Stimulated activated CD4-positive, alpha-beta T cell treated with anti-CD3 and anti-CD28 coated beads, Interleukin-4, amount 100 ng/mL, for 4 hours (primary cell): ENCODE measurements at places on chromosomes 13 and 19.

- DNase-seq = no peak
Observed at GRCh38 chr19:2807379-2808128, 12.1 kb upstream of the ZNF554 start.

GRCh38 chr19:27742041-27742440, 1470.9 kb downstream of the UQCRFS1 start:
- no peak for DNase-seq

- peak; percentile 8 for DNase-seq
Observed at GRCh38 chr13:45398877-45399276, 19.3 kb downstream of the SLC25A30 start.

- no peak for DNase-seq
Observed at GRCh38 chr13:83940742-83941141, 58.5 kb upstream of the SLITRK1 start.

GRCh38 chr13:30827578-30827925, 78.5 kb upstream of the MEDAG start:
- no peak for DNase-seq

- DNase-seq = no peak
Observed at GRCh38 chr13:83386609-83387008, 495.7 kb downstream of the SLITRK1 start.

DNA sequence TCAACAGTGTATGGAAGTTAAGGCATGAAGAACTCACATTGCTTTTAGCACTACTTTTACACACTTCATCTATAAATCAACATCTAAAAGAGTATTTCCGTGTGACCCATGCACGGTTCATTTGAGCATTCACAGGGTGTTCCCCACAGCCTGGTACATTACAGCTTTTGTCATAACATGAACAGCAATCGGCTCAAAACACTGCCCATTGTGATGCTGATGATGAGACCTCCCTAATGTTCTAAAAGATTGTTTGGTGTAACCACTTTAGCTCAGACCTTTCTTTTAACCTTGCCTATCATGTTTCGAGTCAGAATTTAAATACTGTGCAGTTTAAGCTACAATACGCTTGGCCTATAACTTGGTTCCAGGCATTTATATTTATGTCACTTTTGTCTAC, 4.1 kb upstream of the KLF5 start:
- DNase-seq = no peak

- DNase-seq = no peak
Observed at GRCh38 chr19:18951721-18952281, 10.8 kb upstream of the HOMER3 start.

DNA sequence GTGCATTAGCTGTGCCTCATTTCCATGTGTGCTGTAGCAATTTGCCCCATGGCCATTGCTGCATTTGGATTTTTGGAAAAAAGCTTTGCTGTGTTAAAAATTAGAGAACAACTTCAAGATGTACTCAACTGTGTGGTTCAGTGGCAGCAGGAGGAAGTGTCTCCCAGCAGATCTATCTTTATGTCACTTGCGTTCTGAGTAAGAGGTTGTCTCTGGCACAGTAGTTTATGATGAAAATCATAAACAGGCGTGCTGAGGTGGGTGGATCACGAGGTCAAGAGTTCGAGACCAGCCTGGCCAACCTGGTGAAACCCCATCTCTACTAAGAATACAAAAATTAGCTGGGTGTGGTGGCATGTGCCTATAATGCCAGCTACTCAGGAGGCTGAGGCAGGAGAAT, 29.0 kb upstream of the RNF17 start:
- no peak for DNase-seq

DNA sequence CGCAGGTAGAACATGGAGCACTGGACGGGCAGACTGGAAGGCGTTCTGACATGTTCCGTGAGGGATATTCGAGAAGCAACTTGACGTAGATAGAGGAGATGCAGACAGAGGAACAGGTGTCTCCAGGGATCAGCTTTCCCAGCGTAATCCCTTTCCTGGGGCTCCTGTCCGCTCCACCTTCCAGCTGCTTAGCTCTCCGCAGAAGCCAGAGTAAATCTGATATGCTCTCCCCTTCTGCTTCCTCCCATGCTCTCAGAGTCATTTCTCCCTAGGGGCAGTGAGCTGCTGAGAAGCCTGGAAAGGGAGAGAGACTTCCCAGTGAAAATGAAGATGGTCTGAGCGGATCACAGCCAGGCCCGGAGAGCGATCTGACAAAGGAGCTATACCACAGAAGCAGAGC, 23.0 kb upstream of the OLFM4 start:
- DNase-seq = no peak

DNA sequence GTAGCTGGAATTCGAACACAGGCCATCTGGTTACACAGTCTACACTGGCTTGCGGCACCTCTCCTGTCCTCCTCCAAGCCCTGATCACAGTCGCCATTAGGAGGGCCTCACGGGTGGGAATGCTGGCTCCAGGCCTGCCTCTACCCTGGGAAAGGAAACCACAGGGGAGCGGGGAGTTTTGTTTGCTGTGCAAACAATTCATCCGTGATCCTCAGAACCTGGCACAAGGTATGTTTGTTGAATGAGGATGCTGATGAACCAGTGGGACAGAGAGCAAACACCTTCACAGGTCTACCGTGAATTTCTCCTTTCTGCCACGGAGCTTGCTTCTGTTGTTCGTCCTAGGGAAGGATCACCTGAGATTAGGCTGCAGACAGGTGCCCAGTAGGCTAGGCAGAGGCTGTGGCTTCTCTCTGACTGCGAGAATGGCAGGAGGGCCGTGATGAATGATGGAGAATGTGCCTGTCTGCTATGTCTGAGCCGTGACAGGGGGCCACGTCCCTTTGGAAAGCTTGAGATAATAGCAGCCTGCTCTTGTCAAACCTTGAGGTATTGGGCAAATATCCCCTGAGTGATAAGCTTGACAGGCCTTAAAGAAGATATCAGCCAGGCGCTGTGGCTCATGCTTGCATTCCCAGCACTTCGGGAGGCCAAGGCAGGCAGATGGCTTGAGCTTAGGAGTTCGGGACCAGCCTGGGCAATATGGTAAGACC, 36.7 kb downstream of the PIN1 start:
- DNase-seq = no peak

GRCh38 chr13:110799246-110800236, 86.0 kb downstream of the ING1 start:
- DNase-seq = no peak

DNA sequence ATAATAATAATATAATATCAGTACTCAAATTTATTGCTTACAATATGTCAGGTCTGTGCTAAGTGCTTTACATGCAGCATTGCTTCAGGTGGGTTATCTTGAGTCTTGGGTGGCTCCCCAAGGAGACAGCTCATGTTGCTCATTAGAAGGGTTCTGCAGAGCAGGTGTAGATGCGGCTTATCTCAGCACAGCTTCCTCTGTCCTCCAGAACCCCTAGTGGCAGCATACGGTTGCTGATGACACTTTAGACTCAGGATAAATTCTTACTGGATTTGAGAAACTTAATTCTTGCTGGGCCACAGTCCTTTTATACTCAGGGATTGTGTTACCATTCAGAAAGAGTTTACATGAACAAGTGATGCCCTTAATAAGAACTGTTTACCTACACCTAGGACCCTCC, 8.9 kb downstream of the COG3 start:
- no peak for DNase-seq

DNA sequence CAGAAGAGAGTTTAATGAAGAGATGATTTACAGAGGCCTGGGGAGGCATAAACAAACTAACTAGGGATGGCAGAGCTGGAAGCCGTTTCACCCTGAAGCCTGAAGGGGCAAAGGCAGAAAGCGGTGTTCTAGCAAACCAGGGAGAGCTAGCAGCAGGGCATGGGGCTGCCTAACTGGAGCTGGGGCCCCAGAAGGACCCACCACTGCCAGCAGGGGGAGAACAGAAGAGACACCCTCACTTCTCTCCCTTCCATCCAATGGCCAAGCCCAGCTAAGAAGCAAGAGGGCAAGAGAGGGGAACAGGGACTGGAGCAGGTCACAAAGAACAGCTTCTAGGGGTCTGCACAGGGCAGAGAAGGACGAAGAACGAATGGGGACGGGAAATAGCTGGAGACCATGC, 195.5 kb downstream of the KATNAL1 start:
- DNase-seq = no peak

- no peak for DNase-seq
Observed at GRCh38 chr19:49605605-49606004, 14.6 kb downstream of the PRR12 start.

- DNase-seq = no peak
Observed at GRCh38 chr13:51093574-51093973, 17.5 kb downstream of the C13orf42 start.

- no peak for DNase-seq
Observed at GRCh38 chr19:38661996-38662395, 14.5 kb downstream of the ACTN4 start.

GRCh38 chr13:49652355-49653305, 24.3 kb downstream of the ARL11 start:
- DNase-seq = no peak

DNA sequence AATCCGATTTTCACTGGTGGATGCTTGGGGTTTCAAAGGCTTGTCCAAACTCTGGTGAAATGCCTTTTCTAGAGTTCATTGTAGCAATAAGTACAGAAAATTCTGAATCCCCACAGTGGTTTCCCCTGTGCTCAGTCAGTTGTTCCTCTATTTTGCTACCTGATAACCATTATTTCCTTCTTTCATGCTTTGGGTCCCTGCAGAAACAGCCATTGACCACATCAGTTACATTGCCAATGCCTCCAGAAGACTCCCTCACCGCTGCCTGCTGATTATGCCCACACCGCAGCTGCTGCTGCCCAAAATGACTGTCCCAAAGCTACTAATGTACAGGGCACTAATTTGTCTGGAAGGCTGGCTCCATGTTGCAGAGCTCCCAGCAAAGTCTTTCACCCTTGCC, 517.3 kb downstream of the KLF12 start:
- DNase-seq = no peak

GRCh38 chr19:35931874-35932202, 4.3 kb upstream of the LRFN3 start:
- DNase-seq = no peak

- DNase-seq = no peak
Observed at GRCh38 chr13:30004204-30004603, 153.8 kb upstream of the UBL3 start.

DNA sequence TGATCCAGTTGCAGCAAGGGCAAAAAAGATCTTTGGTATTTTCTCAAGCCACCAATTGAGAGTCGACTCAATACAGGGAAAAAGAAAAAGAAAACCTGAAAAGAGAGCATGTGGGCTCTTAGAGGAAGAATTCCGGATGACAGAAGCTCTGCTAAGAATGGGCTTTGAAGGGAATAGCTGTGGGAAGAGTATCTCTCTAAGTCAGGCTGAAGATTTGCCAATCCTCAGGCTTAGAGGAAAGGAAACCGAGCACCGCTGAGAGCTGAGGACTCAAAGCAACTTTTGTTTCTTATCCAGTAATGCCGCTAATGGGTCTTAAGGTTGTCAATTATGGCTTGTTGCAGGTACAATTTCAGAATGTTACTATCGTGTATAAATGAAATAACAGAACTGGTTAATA, 166.4 kb downstream of the EFNB2 start:
- DNase-seq = no peak
